AG20443 (cell line): ENCODE measurements at places on chromosomes 11 and 22.

DNA sequence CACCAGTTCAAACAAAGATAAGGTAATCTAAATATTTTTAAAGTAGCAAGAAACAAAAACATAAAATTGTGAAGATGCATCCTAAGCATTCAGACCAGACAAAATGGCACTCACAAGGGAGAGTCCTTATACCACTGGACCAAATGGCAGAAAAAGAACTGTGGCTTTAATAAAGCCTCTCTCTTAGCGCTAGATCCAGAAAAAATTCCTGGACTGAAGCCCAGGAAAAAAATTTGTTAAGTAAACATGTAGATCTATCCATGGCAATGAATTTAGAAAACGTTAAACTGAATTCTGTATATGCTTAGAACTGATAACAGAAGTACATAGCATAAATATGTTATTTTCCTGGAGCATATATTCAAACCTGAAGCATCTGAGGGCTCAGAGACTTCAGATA, 11.8 kb upstream of the CD59 start:
- peak; percentile 26 for DNase-seq

GRCh38 chr11:124748481-124749343, 3.3 kb downstream of the VSIG2 start:
- no peak for DNase-seq

DNA sequence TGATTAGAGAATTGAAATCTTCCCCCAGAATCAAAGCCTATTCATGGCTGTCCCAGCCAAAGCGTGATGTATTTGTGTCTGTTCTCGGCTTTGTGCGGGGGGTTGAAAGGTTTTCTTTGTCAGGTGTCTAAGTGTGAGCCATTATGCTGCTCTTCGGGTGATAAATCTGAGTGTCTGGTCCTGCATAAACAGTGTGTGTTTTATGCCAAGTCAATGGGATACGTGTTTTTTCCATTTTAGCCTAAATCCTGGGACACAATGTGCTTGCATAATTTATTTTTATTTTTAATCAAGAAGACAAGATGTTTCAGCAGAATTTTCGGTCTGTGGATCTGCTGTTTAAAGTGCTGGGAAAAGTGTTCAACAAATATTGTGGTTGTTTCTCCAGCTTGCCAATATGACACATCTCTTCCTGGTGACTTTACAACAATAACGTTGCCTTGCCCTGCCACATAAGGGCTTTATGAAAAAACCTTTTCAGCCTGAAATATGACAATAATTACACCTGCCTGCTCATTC, 267.8 kb downstream of the TBC1D22A start:
- peak; percentile 60 for DNase-seq

GRCh38 chr11:69135420-69136363, 20.0 kb upstream of the SMIM38 start:
- no peak for DNase-seq

- DNase-seq = no peak
Measured at GRCh38 chr11:99555486-99555885, 534.7 kb downstream of the CNTN5 start.

DNA sequence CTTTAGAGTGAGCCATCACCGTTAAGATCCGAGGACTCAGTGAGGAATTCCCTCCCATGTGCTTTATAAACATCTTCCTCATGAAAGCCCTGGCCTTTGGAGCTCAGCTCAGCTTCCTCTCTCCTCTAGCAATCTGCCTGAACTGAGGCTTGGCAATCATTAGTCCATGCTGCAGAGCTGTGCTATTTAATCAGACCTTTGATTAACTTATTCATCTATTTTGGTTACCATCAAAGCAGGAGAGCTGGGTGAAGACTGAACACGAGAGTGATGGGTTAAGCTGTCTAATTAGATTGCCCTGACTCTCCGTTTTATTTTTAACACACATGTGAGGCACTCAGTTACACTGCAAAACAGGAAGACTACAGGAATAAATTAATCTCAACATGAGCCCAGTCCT, 351.3 kb downstream of the LARGE1 start:
- DNase-seq = no peak

- DNase-seq = no peak
Measured at GRCh38 chr11:104992781-104993180, 24.4 kb upstream of the CASP4 start.

DNA sequence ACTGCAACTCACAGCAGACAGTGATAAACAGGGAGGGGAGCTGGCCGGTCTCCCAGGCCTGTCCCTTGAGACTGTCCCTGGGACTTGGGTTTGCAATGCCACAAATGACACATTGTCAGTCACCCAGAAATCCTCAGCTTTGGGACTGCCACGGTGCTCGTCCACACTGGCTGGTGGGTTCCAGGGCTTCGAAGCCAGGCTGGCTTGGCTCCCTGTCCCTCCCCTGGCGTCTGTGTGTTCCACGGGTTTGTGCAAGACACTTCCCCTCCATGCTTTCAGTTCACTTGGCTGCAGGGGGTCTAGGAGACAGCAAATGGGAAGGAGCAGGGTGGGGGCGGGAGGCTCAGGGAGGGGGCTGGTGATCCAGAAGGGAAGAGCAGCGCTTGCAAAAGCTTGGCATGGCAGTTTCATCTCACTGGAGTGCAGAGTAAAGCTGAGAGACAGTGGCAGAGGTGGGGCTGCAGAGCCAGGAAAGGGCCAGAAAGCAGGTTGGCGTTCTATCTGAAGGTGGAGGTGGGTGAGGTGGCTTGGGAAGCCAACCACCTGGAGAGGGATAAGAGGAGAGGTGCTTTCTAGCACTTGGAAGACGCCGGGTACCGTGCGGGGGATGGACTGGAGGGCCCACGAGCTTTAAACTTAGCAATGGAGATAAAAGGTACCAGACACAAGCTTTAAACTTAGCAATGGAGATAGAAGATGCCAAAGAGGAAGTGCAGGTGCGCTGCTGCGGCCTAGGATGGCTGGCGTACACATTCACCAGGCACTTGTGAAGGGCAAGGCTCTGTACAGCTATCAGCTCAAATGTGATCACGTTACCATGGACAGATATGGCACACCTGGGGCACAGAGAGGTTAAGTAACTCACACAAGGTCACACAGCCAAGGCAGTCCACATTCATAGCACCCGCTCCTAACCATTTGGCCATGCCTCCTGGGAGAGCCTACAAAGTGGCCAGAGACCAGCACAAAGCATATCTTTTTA, 86.4 kb upstream of the SHISAL1 start:
- DNase-seq = no peak
